GM12892 (cell line): ENCODE measurements at places on chromosomes 12 and 14.

- DNase-seq: no peak
Observed at GRCh38 chr14:28778138-28779117, 11.8 kb downstream of the FOXG1 start.

- DNase-seq: no peak
Observed at GRCh38 chr12:132436791-132437251, 53.1 kb upstream of the FBRSL1 start.

GRCh38 chr12:51920046-51920445 is 12.7 kb downstream of the ACVRL1 start:
- DNase-seq: no peak

GRCh38 chr12:109753959-109754358 is 40.3 kb downstream of the FAM222A start:
- DNase-seq: no peak

GRCh38 chr14:66628636-66629035 is 120.7 kb downstream of the GPHN start:
- DNase-seq: no peak

GRCh38 chr12:87338681-87339080 is 690.5 kb downstream of the C12orf50 start:
- DNase-seq: no peak

DNA sequence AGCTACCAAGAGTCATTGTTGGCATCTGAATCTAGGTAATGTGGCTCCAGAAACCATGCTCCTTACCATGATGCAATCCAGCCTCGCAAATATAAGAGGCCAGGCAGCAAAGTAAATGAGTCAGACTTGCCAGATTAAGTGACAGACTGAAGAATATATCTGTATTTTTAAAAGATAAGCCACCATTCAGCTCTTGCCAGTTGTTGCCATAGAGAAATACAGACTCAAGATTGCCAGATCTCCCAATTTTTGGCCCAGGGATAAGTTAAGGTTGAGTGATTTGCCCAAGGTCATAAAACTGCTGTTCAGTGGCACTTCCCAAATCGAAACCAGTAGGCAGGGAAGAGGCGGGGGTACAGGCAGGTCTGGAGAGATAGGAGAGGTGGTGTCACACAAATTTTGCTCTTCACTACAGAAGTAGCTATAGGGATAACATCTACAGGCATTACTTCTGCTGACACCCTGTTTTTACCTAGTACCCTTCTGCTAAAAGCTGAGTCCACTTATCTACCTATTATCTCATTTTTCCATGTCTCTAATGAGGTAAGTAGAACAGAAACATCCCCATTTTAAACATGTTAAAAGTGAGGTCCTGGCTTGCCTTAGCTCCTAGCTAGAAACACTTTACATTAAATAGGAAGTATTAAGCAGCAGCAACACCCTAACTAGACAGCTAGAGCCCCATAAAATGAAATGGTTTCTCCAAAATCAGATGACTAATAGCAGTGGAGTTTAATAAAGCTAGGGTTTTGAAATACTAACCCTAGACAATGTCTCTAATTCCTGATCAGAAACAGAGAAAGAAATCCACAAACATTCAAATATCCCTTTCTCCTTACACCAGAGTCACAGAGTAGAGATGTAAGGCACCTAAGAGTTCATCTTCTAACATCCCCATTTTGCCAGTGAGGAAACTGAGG is 19.5 kb downstream of the DCAF5 start:
- DNase-seq: no peak

DNA sequence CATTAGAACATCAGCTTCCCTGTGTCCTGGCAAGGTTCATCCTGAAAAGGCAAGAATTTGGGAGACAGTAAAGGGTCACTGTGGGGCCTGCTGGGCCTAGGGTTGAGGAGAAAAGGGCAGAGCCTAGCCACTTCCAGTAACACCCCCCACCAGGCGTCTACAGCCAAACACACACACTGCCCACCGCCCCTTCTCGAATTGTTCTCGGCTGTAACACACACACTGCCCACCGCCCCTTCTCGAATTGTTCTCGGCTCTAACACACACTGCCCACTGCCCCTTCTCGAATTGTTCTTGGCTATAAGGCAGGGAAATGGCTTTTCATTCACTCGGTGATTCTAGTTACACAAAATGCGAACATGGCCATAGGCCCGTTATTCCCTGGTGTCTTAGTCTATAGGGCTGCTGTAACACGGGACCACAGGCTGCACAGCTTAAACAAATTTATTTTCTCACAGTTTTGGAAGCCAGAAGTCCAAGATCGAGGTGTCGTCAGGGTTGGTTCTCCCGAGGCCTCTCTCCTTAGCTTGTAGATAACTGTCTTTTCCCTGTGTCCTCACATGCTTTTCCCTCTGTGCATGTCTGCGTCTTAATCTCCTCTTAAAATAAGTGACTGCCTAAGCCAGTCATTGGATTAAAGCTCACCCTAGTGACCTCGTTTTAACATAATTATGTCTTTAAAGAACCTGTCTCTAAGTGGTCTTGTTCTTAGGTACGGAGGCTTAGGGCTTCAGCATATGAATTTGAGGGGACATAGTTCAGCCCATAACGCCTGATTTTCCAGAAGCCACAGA is 171.0 kb downstream of the ADGRD1 start:
- no peak for DNase-seq

- no peak for DNase-seq
Observed at GRCh38 chr14:104385531-104386101, 193.9 kb upstream of the C14orf180 start.
